IMR-90 (cell line): ENCODE measurements at places on chromosomes 7 and 10. TPM values are rescaled to one million over a fixed set of nuclear protein-coding genes. Genes with fewer than 3 reads are reported as not detected.

Gene SLC26A3
- not detected in 2 replicates for total RNA-seq

Gene KCND2
- total RNA-seq = under 0.01 TPM in 2 replicates

Gene FAM149B1
- total RNA-seq = 22.8 and 28.3 TPM in 2 replicates

Gene ELAPOR2
- total RNA-seq = 0.83 and 1.3 TPM in 2 replicates
